CMK (cell line): ENCODE measurements at places on chromosomes 4 and X.

GRCh38 chr4:151530783-151531182, 121.8 kb downstream of the FHIP1A start:
- no peak for DNase-seq

- DNase-seq, result no peak
These were observed 127.1 kb downstream of the KLHL13 start for GRCh38 chrX:117989512-117989911.

GRCh38 chr4:76960014-76960413, 10.5 kb downstream of the SEPTIN11 start:
- no peak for DNase-seq

GRCh38 chr4:145984563-145984962, 45.9 kb upstream of the ZNF827 start:
- DNase-seq, result no peak

DNA sequence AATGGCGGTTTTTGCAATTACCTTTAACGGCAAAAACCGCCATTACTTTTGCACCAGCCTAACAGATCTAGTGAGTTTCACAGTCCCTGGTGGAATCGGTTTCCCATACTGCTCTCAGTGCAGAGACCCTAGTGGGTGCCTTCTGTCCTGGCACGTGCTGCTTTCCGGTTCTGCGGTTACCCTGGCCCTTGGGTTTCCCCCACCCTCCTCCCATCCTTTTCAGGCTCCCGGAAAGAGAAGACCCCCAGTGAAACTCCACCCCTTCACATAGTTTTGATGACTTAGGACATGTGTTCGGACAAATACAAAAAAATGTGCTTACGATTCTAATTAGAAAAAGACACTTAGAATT, 36.9 kb downstream of the NLGN3 start:
- DNase-seq, result no peak

DNA sequence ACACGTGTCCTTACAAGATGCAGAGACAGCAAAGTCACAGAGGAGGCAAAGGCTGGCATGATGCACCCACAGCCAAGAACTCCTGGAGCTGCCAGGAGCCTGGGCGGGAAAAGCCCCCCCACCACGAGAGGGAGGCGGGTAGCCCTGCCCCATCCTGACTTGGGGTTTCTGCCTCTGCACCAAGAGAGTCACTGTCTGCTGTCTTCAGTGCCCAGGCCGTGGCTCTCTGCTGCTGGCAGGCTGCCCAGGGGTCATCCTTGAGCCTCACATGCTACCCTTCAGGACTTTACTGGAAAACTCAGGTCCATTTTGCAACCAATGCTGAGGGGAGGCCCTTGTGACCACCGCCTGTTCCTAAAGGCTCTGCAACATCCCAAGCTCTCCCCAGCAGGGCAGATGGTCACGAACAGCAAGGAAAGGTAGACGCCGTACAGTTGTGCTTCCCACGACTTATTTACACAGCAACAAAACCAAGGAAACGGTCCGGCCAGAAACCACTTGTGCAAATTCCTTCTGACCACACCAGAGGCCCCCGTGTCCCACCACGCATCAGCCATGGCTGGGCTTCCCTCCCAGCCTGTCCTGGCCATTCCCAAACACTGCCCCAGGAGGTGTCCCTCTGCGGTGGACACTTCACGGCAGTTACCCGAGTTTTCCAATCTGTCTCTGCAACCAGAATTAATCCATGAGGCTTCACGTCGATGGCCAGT, 56.9 kb downstream of the ACOX3 start:
- no peak for DNase-seq

DNA sequence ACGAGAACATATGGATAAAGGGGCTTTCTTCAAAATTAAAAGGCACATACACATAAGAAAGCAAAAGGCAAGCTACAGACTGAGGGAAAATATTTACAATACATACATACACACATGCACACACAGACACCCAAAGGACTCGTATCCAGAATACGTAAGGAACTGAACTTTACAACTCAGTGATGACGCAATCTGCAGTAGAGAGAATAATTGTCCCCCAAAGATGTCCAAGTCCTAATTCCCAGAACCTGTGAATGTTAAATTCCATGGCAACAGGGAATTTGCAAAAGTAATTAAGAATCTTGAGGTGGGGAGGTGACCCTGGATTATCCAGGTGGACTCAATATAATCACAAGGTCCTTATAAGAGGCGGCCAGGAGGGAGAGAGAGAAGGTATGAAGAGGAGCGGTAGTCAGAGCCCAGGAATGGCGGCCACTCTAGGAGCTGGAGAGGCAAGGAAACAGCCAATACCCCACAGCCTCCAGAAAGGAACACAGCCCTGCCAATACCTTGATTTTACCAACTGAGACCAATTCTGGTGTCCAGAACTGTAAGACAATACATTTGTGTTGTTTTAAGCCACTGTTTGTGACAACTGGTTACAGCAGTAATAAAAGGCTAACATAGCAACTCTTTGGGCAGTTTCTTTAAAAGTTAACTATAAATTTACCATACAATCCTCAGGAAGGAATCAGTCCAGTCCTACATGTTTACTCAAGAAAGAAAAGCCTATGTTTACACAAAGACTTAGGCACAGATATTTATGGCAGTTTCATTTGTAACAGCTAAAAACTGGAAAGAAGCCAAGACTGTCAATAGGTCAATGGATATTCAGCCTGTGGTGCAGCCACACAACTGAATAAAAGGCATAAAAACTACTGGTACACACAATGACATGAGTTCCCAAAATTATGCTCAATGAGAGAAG, 27.3 kb upstream of the STS start:
- DNase-seq, result no peak

GRCh38 chr4:89752932-89753598, 83.9 kb downstream of the SNCA start:
- no peak for DNase-seq

DNA sequence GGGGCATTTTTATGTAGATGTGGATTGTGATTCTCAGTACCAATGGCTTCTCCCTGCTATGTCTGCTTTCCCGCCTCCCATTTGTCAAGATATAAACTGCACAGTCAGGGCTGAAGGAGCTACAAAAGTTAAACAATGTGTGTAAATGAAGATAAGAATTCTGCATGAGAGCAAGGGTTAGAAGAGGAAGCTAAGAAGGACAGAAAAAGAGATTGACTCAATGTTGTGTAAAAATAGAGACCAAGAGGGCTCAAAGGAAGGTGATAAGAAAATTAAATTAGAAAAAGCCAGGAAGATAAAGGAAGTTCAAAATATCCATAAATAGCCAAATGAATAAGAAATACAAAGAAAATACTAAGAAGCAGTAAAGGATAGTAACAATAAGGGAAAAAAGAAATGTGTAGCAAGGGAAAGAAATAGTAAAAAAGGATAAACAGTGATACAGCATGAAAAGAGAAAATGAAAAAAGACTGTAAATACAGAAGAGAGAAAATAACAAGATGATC, 82.5 kb downstream of the AMELX start:
- peak; percentile 49 for DNase-seq

- peak; percentile 52 for DNase-seq
These were observed 169.9 kb downstream of the AASDH start for GRCh38 chr4:56217343-56217890.

GRCh38 chr4:120007191-120007871, 59.3 kb downstream of the MAD2L1 start:
- no peak for DNase-seq

DNA sequence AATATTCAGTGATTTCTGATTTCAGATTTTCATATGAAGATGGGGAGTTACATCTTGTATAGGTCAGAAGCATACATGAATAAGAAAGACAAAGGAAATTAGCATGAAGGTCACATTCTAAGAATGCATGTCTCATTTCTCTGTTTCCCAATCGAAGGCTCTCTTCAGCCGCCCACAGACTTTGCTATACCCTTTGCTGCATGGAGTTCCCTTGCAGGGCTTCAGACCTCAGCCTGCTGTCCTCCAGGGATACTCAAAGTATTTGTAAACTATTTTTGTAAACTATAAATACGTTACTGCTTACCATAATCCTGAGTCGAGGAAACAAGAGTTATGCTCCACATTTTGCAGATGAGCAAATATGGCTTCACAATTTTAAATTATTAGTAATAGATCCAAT, 738.4 kb downstream of the PCDH18 start:
- no peak for DNase-seq

DNA sequence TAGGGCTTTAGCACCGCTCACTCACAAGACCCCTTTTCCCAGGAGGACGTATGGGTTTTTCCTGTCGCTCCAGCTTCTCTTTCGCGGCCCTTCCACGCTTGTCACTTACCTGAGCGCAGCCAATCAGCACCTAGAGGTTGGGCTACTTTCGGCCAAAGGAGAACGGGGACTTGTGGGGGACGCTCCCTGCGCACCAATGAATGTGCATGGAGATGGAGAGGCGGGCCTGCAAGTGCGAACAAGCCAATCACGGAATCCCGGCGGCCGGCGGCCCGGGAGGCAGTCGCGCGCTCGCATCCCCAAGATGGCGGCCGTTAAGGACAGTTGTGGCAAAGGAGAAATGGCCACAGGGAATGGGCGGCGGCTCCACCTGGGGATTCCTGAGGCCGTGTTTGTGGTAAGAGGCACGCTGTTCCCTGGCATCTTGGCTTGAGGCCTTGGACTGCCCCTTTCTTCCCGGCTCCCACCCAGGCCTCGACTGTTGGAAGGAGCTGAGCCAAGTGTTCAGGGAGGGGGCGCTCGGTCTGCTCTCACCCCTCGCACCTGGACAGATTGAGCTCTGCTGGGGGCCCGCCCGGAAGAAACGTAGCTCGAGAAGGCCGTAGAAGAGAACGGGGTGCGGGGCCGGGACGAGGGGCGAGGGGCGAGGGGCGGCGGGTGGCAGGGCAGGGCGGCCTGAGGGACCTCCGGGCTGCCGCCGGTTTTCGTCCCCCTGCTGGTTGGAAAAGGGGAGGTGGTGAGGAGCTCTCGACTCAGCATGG, at the start of gene VBP1:
VBP1 (plus strand) TSS at position 282 of the 761 bp plus-strand sequence; CDS start at position 305, 23 bp downstream.
- peak; percentile 85 for DNase-seq

DNA sequence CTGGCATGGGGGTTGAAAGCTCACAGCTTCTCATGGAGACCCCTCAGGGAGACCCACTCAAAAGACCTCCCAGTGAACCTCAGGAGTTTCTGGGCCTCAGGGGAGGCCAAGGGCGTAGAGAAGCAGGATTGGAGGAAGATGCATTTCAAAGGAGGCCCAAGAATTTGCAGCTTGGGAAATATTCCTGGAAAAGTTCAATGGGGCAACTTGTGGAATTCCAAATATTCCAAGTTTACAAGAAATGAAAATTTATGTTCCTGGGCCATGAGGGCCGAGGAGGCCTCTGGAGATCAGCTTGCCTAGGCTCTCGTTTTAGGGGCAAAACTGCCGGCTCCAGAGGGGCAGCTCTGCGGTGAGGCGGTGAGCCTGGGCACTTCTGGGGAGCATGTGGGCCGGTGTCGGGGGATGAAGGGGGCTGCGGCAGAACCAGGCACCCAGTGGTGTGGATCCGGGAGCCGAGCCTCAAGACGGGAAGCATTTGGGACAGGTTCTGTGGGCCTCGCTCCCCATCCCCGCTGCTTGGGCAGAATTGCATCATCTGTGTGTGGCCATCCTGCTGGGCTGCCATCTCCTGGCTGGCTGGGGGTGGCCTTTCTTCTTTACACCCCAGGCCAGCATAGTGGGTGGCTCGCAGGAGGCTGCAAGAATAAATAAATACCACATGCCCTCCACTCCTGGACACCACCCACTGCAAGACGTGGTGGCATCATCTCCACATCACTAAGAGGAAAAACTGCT, 54.6 kb upstream of the GPR78 start:
- no peak for DNase-seq

- no peak for DNase-seq
These were observed 108.1 kb upstream of the SPRY1 start for GRCh38 chr4:123288309-123289025.

GRCh38 chr4:119629142-119629471, 503 bp upstream of the PDE5A start:
- no peak for DNase-seq

DNA sequence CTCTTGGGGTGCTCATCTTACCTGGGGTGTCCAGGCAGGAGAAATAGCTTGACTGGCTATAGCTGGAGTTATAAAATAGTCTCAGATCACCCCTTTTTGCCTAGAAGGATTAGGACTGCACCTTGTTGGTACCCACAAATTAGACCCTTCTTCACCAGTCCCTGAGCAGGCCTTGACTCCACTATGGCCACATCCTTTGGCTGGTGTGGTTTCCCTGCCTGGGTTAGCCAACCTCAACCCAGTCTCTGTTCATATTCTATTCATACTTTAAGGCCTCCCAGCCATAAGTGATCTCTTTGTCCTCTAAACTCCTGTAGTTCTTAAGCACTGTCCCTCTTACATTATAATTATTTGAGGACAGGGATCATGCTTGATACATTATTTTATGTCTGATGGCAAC, 69.4 kb downstream of the ARX start:
- DNase-seq, result no peak

GRCh38 chr4:109177096-109177810, 125.2 kb downstream of the COL25A1 start:
- no peak for DNase-seq

DNA sequence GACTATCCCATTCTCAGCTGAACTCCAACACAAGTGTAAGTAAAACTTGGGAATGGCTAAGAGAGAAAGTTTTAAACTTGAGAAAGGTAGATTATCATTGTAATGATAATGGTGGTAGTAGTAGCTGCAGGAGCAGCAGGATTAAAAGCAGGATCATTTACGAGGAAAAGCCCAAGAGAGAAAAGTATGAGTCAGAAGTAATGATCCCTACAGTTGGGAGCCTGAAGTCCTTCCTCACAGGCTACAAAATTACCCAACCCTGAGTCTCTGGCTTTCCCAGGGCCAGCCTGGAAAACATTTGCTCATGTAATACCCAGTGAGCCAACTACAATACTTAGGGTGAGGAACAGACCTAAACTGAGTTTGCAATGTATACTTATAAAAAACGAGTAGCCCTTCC, 4.4 kb upstream of the PRDM8 start:
- DNase-seq, result no peak

- no peak for DNase-seq
These were observed 210.5 kb upstream of the KIT start for GRCh38 chr4:54447304-54447703.

GRCh38 chrX:155956649-155957048, 40.8 kb upstream of the IL9R start:
- DNase-seq, result no peak

DNA sequence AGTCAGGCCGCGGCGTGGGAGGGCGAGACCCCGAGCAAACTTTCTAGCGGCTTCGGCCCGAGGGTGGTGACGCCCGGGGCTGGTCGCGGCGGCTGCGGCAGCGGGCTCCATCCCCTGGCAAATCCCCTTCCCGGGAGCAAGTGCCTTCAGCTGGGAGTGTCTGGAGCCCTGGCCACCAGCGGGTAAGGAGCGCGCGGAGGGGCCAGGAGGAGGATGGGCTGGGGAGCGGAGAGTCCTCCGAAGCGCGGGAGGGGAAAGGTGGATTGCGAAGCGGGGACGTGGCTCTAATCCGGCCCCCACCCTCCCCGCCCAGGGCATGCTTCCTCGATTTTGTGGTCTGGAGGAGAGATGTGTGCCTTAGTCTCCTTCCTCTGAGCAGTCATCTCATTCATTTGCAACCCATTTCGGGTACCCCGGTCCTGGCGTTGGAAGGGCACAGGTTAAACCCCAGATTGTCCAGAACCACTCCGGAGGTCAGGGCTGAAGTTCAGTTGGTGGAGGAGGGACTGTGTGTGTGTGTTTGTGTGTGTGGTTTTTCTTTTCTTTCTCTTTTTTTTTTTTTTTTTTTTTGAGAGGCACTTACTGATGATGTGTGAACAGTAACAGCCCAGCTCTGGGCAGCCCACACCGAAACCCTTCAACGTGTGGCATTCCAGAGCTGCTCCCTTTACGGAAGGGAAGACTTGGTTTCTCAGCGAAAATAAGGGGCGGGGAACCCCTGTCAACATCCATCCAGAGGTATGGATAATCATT, 516 bp downstream of the SGMS2 start:
- DNase-seq, result no peak

- no peak for DNase-seq
These were observed 35.9 kb downstream of the GRID2 start for GRCh38 chr4:92339676-92340075.

- DNase-seq, result no peak
These were observed 39.3 kb upstream of the PRPS2 start for GRCh38 chrX:12751887-12752286.
